Stimulated activated CD4-positive, alpha-beta T cell treated with anti-CD3 and anti-CD28 coated beads, Interleukin-4, amount 100 ng/mL, for 1 hour (primary cell): ENCODE measurements at places on chromosomes 1 and 21.

DNA sequence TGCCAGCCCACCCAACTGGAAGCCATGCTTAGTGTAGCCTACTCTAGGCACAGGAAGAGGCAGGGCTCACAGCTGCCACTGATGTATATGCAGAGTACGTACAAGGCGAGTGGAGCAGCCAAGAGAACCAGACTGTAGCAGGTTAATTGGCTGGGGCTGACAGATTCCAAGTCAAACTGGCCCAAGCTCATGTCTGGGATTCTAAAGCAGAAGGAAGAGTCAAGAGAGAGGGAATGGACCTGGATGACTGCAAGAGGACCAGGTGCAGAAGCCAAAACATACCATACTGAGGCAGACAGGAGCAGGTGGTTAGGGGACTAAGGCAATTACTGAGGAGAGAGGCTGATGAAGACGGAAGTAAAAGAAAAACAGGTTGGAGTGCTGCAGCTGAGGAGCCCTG, 51.3 kb upstream of the LRRN2 start:
- no peak for DNase-seq

DNA sequence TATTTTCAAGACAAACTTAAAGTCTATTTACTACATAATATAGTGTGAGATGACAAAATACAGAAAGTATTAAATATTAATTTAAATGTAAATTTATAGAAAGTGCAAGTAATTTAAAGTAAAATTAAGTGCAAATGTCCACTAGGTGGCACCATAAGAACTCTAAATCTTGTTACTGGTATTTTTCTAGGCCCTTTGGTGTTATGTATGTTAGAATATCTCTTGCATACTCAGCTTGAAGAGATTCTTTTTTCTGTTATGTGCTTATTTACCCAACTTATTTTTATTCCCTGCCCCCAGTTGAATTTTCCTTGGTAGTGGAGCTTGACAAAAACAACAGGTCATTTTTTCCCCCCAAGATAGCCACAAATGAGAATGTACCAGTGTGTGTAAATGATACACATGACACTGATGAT, 71.5 kb downstream of the RPS6KC1 start:
- no peak for DNase-seq

- DNase-seq, result peak; percentile 78
These were observed at the start of gene RUSC1 for GRCh38 chr1:155320661-155321617. RUSC1 (plus strand) TSS chr1:155320894; CDS start chr1:155321774, 880 bp downstream.

DNA sequence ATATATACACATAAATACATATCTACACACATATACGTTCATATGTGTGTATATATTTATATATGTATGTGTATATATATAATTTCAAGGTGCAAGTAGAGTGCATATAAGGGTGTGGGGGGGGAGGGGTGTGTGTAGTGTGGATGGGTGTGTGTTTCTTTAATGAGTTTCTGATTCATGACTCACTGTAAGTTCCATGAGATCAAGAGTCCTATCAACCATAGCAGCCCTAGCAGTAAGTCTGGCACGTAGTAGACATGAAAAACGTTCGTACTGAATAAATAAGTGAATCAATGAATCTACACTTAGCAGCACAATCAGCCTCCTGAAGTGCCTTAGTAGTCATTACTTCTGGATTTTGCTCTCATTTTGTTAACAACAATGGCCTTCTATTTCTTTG, 61.9 kb upstream of the KRTAP11-1 start:
- no peak for DNase-seq

DNA sequence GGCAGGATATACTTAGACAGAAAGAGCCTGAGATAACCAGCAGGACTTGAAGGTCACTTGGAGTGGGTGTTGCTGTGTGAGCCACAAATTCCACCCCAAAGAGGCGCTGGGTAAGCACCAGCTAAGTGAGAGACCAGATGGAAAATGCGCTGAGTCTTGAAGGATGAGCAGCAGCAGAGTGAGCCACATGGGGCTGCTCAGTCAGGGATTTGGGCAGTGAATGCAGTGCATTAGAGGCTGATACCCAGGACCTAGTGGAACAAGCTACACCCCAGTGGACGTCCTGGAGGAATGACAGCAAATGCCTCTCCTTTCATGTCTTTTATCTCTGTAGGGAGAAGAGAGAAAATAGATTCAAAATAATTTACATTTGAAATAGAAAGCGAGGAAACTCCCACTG, 11.3 kb downstream of the GRIK1 start:
- no peak for DNase-seq

DNA sequence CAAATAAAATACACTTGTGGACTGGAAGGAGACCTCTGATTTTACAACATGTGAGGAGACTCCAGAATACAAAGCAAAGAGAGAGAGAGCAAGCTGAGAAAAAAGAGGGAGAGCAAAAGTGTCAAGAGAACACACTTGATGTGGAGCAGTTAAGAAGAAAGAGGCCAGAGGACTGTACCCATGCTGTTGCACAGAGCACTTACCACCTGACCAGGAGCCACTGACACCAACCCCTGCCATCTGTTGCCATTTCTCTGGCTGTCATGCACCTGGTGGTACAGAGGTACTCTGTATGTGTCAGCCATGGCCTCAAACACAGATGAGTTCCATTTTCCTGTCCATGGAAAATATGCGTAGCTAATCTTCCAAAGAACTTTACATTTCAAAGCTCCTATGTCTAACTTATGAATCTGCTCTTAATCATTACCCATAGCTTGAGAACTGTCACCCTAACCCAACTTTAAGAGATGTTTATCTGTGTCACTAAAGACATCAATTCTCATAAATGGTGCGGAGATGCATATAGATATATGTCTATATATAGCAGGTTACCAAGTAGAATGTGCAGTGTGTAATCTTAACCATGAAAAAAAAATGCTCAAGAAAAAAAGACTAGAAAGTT, 32.8 kb upstream of the ABCD3 start:
- no peak for DNase-seq

- no peak for DNase-seq
These were observed 30.2 kb downstream of the PLA2G4A start for GRCh38 chr1:186858923-186859322.

- no peak for DNase-seq
These were observed 82.4 kb downstream of the SMYD2 start for GRCh38 chr1:214363386-214363785.

DNA sequence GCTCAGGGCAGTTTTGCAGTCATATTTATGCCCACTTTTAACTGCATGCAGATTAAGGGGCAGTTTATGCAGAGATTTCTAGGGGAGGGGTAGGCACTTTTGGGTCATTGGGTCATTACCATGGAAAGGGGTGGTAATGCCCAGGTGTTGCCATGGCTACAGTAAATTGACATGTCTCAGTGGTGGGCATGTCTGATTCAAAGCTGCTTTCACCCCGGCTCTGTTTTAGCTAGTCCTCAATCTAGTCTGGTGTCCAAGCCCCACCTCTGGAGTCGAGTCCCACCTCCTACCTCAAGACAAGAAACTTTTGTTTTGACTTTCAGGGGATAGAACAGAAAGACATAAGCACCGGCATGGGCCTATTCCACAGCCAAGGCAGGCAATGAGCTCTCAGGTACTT, 8.9 kb upstream of the NEK2 start:
- DNase-seq, result no peak

GRCh38 chr1:36115931-36116330, 9.1 kb downstream of the COL8A2 start:
- DNase-seq, result no peak

GRCh38 chr1:220550811-220551399, 23.0 kb downstream of the MARK1 start:
- no peak for DNase-seq

DNA sequence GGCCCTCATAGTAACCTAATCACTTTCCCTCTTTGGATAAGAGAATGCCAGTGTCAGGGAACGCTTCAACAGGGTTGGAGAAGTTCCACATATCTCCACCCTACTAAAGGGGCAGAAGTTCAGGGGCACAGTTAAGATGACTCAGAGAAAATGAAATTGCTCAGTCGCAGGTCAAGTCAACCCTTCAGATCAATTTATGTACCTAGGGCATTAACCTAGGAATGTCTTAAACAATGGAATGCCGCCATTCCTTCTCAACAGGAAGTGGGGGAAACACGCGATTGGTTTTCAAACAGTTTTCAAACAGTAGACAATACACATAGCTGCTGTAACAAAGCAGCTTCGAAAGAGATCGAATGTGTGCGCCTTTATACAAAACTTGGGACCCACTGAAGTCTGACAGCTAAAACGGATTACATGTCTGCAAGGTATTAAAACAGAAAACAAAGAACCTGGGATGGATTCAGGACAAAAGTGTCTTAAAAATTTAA, 897 bp downstream of the SLC25A24 start:
- DNase-seq, result no peak

- no peak for DNase-seq
These were observed 358.3 kb downstream of the USP25 start for GRCh38 chr21:16088056-16088455.

- no peak for DNase-seq
These were observed 653.9 kb downstream of the LTN1 start for GRCh38 chr21:28338701-28339305.
